Purkinje cell (primary cell): ENCODE measurements at places on chromosomes 1 and 21. TPM values are rescaled to one million over a fixed set of nuclear protein-coding genes. Genes with fewer than 3 reads are reported as not detected.

Gene DCDC2B
- not detected in 2 replicates for polyA plus RNA-seq

Gene MTR
- 3.5 and 4.2 TPM in 2 replicates for polyA plus RNA-seq

Gene FAM72D
- polyA plus RNA-seq = 0.88 and 1.2 TPM in 2 replicates

Gene TSPAN1
- polyA plus RNA-seq = 0.78 TPM in 1 of 2 replicates, not detected in the other

Gene AZIN2
- 8.1 and 8.2 TPM in 2 replicates for polyA plus RNA-seq

Gene CD53
- polyA plus RNA-seq = not detected in 2 replicates

Gene STUM
- 0.35 and 1.1 TPM in 2 replicates for polyA plus RNA-seq

Gene CYYR1
- 0.27 and 0.59 TPM in 2 replicates for polyA plus RNA-seq

Gene FCRL4
- polyA plus RNA-seq = not detected in 2 replicates

Gene BNIPL
- 0.26 and 0.60 TPM in 2 replicates for polyA plus RNA-seq

Gene PALMD
- polyA plus RNA-seq = 0.30 TPM in 1 of 2 replicates, not detected in the other

Gene CACNA1S
- not detected in 2 replicates for polyA plus RNA-seq
